Left lung (tissue), 14 donors: ENCODE measurements at places on chromosomes 11 and 22. TPM values are rescaled to one million over a fixed set of nuclear protein-coding genes. Genes with fewer than 3 reads are reported as not detected.

DNA sequence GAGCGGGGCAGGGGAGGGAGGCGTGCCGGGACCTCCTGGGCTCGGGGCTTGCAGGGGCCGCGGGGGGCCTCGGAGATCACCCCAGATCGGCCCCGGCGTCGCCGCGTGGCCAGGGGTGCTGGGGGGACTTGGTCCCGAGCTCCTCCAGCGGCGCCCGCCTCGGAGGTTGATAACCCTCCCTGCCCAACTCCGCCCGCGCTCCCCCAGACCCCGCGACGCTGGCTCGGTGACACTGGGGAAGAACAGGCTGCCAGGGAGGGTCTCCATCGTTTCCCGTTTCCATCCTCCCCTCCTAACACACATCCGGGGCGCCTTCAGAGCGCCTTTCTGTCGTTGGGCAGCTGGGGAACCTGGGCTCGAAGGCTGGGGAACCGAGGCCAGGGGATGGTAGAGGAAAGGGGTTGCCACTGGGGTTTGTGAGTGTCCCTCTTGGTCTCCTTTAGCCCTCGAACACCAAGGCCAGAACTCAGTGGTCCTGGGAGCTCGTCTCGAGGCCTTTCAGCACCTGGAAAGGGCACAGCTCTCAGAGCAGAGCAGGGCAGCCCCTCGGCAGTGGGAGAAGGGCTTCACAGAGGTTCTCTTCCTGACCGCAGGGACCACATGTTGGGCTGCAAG is 431 bp downstream of the SLC37A2 start:
- peak overlapping the region; percentile 83 for H3K27ac ChIP-seq
- DNase-seq, result no peak
- no peaks in the 10 kb centered on the region for H3K36me3 ChIP-seq
- peak overlapping the region; percentile 64 for H3K4me3 ChIP-seq
- peaks cover 4% of the 10 kb centered on the region for H3K4me1 ChIP-seq

OR56A1 gene
- total RNA-seq, result not detected

DNA sequence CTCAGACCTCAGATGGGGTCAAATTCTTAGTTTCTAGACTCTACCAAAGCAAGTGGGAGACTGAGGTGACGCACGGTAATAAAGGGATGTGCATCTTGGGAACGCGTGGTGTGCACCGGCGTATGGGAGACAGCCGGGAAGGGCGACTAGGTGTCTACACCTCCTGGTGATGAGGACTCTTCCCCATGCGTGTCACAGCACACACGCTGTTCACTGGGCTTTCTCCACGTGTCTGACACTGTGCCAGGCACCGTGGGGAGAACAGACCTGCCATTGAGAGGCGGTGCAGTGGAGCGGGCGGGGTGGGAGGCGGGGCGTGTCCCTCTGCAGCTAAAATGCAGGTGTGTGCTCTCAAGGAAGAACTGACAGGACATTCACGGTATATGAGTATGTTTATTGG is 5.3 kb downstream of the FXYD6 start:
- H3K27ac ChIP-seq, result no peak overlapping the region
- H3K4me3 ChIP-seq, result no peak overlapping the region
- H3K27me3 ChIP-seq, result peaks cover 31% of the 10 kb centered on the region
- H3K4me1 ChIP-seq, result peaks cover 38% of the 10 kb centered on the region
- DNase-seq, result no peak
- H3K36me3 ChIP-seq, result no peaks in the 10 kb centered on the region

DNA sequence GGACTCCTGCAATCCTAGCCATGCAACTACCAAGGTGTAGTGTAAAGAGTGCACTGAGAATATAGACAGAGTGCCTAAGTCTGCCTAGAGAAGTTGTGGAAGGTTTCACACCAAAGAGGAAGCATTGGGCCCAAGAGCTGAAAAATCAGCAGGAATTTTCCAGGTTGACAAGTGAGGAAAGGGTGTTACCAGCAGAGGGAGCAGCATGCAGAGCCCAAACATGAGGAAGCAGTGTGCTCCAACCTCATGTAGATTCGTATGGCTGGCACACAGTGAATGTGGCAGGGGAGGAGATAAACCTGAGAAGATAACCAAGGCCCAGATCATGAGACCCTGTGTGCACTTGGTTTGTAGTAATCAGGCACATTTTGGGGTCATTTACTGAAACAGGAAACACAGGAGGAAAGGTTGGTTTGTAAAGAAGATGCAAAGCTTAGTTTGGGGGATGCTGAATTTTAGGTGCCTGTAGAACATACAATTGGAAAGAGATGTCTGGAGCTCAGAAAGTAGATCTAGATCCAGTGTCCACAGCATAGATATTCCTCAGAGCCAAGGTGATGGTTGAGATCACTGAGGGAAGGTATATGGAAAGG is 1.7 kb downstream of the HPX start:
- no peaks in the 10 kb centered on the region for H3K4me1 ChIP-seq
- H3K27me3 ChIP-seq, result no peaks in the 10 kb centered on the region
- no peaks in the 10 kb centered on the region for H3K36me3 ChIP-seq

FAM180B gene
- not detected for total RNA-seq

DNA sequence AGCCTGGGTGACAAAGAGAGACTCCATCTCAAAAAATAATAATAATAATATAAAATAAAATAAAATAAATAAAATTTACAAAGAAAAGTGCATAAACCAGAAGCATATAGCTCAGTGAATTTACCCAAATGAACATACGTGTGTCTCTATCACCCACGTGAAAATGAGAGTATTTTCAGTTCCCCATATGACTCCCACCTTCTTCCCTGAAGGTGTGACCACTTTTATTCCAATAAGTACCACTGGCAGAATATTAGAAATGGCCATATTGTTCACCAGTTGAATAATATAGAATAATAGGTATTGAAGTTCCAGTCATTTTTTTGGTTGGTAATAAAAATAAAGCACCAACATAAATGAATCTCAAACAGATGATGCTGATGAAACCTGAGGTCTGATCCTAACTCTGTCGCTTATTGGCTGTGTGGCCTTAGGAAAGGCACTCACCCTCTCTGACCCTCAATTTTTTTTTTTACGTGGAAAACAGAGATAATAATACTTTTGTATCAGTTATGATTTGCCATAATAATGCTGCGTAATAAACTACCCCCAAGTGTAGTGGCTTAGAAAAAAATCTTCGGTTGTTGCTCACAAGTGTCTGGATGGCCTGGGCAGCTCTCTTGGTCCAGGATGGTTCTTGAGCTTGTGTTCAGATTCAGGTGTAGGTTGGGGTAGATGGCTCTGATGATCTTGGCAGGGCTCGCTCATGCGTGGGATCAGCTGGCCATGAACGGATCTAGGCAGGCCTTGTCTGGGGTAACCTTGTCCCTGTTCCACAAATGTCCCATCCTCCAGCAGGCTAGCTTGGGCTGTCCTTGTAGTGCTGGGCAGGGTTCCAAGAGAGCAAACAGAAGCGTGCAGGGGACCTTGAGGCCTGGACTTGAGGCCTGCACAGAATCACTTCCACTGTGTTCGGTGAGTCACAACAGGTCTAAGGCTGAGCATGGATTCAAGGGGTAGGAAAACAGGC is 88.1 kb downstream of the MYO18B start:
- no peak overlapping the region for H3K4me3 ChIP-seq
- H3K36me3 ChIP-seq, result no peaks in the 10 kb centered on the region
- no peaks in the 10 kb centered on the region for H3K27me3 ChIP-seq
- H3K4me1 ChIP-seq, result no peaks in the 10 kb centered on the region
- no peak overlapping the region for H3K27ac ChIP-seq

ZNRF3 gene
- total RNA-seq, result 8.8 TPM

DNA sequence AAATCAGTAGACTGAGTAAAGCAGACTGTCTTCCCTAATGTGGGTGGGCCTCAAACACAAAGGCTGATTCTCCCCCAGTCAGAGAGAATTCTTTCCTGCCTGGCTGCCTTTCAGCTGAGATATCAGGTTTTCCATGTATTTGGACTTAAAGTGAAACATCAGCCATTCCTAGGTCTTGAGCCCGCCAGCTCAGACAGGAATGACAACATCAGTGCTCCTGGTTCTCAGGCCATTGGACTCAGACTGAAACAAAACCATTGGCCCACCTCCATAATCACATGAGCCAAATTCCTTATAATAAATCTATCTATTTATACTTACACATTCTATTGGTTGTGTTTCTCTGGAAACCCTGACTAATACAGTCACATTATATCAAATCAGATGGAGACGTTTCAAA is 56.7 kb upstream of the CLPB start:
- no peak overlapping the region for H3K4me3 ChIP-seq
- H3K36me3 ChIP-seq, result no peaks in the 10 kb centered on the region
- no peaks in the 10 kb centered on the region for H3K4me1 ChIP-seq
- H3K27ac ChIP-seq, result no peak overlapping the region
- no peaks in the 10 kb centered on the region for H3K27me3 ChIP-seq

DNA sequence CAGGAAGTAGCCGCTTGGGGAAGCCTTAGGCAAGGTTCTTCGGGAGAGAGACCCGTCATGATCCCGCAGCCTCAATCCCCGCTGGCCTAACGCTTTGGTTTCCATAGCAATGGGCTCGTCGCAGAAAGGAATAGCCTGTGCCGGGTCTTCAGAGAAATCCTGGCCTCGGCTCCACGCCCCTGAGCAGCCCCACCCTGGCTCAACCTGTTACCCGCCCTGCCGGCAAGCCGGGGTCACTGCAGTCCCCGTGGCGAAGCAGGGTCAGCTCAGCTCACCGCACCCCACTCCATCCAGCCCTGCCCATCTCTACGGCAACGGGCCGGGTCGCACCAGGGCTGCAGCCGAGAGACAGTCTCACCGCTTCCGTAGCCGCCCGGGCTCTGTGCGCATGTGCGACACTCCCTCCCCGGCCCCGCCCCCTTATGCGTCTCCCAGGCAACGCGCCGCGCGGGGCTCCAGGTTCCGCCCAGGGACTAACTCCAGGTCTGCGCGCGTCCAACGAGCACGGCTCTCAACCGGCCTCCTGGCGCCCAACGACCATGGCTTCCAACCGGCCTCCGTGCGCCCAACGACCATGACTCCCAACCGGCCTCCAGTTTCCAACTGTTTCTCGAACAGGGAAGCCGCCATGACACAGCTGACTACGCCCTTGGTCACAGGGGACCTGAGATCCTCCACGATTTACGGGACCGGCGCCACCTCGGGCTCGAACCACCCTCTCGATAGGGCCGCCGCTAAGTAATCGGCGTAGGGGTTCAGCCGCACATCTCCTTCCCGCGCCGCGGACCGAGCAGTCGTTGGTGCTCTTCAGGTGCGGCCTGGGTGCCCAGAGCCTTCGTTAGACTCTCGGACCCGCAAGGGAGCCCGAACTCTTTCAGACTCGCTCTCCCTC is at the start of gene DUSP18:
Gene DUSP18, minus strand, starts transcription at position 382 of the 892 bp plus-strand sequence. CDS start 3,872 bp downstream, outside the sequence.
- peak within 1 kb of the TSS; percentile 53 for H3K27ac ChIP-seq
- H3K4me1 ChIP-seq, result no peaks in the 10 kb centered on the region
- peak; percentile 94 for DNase-seq
- H3K36me3 ChIP-seq, result no peaks in the 10 kb centered on the region

CASP4 gene
- 91.8 TPM for total RNA-seq

GRCh38 chr11:86574493-86575207 is 97.8 kb downstream of the ME3 start:
- peaks cover 4% of the 10 kb centered on the region for H3K4me1 ChIP-seq
- H3K36me3 ChIP-seq, result no peaks in the 10 kb centered on the region
- H3K4me3 ChIP-seq, result no peak overlapping the region
- DNase-seq, result no peak

GRCh38 chr11:45708887-45709663 is 43.7 kb upstream of the CHST1 start:
- no peak overlapping the region for H3K4me3 ChIP-seq
- H3K4me1 ChIP-seq, result no peaks in the 10 kb centered on the region
- H3K36me3 ChIP-seq, result no peaks in the 10 kb centered on the region

DNA sequence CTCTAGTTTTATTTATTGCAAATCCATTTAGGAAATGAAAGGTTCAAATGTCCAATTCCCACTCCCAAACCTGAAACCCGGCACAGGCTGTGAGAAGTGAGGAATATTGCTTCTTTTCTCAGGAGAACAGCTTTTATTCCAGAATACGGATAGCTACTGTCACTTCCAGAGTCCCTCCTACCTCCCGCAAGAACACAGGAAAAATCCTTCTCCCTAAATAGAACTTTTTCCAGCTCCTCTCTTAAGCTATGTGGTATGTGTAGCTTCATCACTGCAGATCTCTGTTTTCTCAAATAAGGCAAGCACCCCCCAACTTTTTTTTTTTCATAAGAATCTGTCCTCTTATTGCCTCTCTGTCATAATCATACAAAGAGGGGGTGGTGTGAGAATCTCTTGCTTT is 126.8 kb downstream of the LARGE1 start:
- H3K27me3 ChIP-seq, result no peaks in the 10 kb centered on the region
- H3K36me3 ChIP-seq, result no peaks in the 10 kb centered on the region
- no peak overlapping the region for H3K4me3 ChIP-seq
- no peak overlapping the region for H3K27ac ChIP-seq
- no peak for DNase-seq

- H3K4me3 ChIP-seq, result no peak overlapping the region
- H3K4me1 ChIP-seq, result no peaks in the 10 kb centered on the region
- no peak overlapping the region for H3K27ac ChIP-seq
Observed at GRCh38 chr11:105838668-105839384, 183.2 kb downstream of the MSANTD4 start.
